Activated T-helper 1 cell treated with Interleukin-2 at 50 U/mL for 16 hours (primary cell): ENCODE measurements at places on chromosomes 5 and 9.

- no peak for DNase-seq
Observed at GRCh38 chr9:136542241-136543040, 3.4 kb downstream of the NOTCH1 start.

DNA sequence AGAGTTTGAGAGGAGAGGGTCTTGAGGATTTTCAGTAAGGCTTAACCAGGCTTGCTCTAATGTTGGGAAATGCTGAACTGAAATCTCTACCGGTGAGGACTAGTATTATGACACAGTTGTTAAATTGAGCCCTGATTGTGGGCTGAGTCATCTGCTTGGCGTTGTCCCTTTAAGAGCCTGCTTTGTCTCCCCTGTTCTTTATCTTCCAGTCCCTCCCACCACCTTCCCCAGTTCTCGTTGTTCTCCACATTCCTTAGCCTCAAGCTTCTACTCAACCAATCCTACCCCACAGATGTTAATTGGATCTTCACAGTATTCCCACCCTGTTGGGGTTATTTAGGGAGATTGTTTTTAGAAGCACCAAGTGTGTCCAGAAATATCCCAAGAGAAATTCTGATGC, 57.6 kb downstream of the ANKRD55 start:
- no peak for DNase-seq

DNA sequence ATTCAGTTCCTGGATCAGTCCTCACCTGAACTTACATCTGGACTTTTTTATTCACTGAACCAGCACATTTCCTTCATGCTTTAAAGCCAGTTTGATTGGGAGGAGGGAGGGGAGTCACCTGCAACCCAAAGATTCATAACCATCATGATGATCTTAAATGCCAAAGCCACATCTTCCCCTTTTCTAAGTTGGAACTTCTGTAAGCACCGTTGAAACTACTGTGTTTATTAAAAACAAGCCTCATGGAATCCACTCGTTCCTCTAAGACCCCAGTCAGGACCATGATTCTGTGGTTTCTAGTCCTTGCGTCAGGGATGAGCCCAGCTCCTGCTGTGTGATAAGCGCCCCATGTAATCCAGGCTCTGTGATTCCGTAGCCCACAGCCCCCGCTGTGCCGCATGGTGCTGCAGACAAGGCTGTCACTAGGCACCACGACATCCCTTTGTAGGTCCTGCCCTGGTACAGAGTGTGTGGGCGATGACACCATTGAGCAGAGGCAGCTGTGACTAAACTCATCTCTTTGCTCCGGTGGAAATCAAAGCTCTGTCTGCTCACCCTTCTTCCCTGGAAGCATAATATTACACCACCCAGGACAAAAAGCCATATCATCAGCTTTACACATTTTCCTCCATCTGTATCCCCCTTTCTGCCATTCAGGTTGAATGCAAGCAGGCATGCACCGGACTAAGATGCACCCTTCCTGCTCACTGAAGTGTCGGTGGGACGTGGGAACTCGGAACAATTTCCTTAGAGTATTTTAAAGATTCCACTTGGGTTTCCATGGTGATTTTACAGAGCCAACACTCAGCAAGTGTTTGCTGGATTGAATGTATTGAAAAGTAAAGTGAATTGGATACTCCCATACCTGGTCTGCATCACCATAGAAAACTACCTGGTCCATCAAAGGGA, 132.0 kb upstream of the FSTL4 start:
- DNase-seq = no peak

DNA sequence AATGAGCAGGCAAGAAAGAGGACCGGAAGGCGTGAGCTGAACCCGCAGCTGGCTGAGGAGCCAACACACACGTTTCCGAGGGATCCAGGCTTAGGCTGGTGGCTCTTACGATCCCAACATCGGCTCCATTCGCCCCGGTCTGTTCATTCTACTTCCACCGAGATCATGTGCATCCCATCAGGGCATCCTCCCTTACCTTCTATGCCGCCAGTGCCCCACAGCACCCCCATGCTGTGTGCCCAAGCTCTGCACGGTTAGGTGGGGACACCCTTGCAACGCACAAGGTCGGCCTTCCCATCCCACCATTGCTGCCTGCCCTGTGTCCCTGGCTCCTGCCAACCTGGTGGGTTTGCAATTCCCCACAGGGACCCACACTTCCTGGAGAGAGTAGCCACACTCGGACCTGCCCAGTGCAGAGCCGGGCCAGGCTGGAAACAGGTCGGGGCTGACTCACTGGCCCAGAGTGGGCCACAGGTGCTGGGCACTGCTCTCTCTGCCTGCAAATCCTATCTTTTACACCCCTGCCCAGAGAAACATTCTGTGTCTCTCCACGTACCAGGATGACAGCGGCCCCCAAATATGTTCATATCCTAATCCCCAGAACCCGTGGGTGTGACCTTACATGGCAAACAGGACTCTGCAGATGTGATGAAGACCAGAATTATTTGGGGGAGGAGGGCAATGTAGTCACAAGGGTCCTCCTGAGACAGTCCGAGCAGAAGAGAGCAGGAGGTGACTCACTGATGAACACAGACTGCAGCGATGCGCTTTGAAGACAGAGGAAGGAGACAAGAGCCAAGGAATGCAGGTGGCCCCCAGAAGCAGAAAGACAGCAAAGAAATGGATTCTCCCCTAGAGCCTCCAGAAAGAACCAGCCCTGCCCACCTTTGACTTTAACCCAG, 182.2 kb downstream of the AUH start:
- no peak for DNase-seq

DNA sequence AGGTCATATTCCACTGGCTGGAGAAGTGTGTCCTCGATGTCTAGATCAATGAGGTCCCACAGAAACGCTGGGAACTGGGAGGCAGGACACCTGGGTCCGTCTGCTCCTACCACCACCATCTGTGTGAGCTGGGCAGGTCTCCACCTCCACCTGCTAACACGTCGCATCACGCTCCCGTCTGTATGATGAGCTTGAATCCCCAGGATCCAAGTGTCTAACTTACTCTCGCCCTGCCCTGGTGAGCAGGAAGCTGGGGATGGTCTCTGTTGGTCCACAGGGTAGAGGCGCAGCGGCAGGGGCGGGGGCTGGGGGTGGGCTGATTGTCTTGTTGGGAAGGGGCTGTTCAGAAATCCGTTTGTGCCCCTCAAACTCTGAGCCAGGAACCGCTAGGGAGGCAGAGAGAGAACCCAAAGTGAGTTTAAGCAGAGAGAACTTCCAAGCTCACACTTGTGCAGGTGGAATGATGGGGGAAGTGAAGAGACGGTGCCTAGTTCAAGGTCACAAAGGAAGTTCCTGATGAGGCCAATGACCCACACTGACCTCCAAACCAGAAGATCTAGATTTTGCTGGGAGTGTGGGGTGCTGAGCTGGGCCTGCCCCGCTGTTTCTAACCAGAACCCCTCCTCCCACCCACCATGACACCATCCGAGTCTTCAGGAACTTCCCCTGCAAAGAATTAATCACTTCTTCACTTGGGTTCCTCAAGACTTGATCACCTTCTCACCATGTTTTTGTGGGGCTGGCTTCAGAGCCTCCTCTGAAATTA, 21.1 kb downstream of the ORM2 start:
- no peak for DNase-seq

DNA sequence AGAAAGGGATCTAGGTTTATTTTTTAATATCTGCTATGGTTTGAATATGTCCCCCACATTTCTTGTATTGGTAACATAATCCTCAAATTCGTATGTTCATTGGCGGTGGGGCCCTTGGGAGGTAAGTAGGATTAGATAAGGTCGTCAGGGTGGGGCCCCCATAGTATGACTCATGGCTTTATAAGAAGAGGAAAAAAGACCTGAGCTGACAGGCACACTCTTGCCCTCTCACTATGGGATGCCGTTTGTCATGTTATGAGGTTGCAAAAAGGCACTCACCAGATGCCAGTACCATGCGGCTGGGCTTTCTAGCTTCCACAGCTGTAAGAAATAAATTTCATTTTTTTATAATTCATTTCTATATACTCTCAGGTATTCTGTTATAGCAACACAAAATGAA, 67.3 kb upstream of the SGCD start:
- DNase-seq = no peak

DNA sequence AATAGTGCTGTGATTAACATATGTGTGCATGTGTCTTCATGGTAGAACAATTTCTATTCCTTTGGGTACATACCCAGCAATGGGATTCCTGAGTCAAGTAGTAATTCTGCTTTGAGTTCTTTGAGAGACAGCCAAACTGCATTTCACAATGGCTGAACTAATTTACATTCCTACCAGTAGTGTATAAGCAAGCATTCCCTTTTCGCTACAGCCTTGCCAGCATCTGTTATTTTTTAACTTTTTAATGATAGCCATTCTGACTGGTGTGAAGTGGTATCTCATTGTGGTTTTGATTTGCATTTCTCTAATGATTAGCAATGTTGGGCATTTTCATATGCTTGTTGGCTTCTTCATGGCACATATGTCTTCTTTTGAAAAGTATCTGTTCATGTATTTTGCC, 308.5 kb downstream of the ARRDC3 start:
- no peak for DNase-seq

DNA sequence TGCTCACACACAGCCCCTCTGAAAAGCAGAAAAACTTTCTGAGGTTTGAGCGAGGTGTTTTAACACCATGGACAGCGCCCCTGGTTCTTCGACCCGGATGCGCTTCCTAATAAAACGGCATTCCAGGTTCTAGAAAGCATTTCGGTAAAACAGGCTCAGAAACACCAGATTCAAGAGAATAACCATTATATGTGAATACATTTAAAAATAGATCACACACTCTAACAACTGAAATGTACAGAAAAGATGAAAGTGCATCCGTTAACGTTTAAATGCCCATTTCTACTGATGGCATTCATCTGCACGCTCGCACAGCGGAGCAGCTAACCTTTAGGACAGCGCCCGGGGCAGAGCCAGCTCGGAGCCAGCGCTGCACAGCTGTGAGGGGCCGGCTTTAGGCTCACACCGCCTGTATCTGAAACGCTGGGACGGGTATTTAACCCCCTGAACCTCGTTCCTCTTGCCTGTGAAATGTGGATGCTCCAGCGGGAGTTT, 26.3 kb upstream of the TENT4A start:
- DNase-seq = no peak

- no peak for DNase-seq
Observed at GRCh38 chr5:128053291-128053954, 30.1 kb upstream of the SLC12A2 start.

DNA sequence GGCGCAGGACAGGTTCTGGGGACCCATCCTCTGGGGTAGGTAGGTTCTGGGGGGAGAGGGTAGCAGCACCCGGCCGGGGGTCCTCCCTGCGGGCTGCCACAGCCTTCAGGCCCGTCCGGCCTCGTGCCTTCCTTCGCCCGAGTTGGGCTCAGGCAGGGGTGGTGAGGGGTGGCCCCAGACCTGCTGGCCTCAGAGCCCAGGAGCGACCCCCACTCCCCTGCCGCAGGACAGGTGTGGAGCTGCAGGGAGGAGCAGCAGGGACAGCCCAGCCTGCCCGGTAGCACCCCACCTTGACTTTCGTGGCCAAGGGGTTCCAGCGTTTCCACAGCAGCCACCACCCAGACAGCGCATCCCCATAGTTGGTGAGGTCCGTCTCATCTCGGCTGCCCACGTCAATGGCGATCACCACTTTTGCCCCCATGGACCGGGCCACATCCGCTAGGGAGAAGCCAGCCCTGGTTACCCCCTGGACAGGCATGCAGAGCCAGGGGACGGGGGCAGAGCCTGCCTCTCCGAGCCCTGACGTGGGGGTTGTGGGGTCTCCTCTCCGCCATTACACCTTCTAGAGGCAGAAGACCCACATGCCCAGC, 3.4 kb upstream of the NSMF start:
- no peak for DNase-seq

DNA sequence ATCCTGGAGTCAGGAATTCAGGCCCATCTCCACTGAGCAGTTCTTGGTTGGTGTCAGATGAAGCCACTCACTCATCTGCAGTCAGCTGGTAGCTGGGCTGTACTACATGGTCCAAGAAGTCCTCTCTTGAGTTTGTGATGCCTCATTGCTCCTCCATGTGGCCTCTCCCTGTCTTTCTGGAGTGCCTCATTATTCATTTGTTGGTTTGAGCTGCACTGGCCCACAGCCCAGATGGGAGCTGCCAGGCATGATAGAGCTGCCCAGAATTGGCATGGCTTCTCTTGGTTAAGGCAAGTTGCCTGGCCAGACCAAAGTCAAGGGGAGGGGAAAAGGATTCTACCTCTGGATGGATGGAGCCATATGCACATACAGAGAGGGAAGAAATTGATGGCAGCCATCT, 8.0 kb downstream of the PTCD2 start:
- no peak for DNase-seq

GRCh38 chr5:129836321-129836720, 67.9 kb upstream of the CHSY3 start:
- no peak for DNase-seq

DNA sequence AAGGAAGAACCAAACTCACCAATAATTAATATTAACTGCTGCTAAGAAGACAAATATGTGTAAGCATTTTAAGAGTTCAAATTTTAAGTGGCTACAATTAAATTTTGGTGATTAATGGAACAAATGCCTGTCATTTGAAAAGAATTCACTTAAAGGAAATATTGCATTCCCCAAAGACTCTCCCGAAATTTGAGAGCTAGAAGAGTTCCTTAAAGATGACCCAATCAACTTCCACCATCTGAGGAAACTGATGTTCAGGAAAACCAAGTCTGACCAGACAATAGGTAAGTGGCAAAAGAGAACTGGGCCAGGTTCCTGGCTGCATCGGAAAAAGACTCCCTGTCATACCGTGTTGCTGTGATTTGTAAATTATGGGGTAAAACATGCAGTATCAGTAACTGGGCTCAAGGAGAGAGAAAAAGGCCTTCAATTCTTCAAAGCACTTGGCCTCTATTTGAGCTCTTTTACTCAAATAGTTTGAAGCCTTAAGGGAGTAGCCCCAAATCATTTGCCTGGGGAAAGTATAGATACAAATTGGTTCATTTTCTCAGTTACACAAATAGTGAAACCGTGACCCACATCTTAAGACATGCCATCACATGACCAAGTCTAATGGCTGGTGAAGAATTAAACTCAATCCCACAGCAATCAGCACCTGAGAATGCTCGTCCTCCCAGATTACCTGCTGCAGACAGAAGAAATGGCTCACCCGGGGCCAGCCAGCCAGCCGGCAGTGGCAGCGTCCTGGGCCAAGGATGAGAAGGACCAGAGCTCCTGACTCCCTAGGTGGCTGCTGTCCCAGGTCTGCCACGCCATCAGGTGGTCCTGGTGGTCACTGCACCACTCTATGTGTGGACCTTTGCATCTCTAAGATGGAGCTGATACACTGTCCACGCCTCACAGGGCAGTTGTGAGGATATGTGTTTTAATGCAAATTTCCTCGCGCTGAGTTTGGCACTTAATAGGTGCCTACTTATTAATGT, 162.9 kb downstream of the TTLL11 start:
- no peak for DNase-seq

- DNase-seq = no peak
Observed at GRCh38 chr9:92180669-92181181, 65.5 kb upstream of the SPTLC1 start.

DNA sequence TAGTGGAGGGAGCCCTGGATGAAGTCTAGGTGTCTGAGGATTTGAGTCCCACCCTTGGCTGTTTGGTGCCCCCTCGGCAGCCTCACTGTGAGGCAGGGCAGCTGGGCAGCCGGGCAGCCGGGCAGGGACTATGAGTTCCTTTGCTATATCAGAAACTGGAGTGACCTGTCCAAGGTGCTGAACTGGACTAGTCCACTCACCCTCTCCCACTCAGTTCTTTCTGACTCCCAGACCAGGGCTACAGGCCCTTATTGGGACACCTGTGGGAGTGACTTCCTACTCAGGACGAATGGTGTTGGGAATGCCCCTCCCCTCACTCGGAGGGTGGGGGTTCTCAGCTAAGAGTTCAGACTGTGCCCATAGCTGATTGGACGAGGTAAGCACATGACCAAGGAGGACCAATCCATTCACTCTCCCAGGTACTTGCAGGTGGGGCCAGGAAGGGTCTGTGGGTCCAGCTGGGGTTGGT, 34.1 kb upstream of the RAPGEF1 start:
- DNase-seq = no peak
